ENCODE measurements at places on chromosomes 6 and 20.

- DNase-seq: no peak
These were observed 172.7 kb upstream of the NOX3 start for GRCh38 chr6:155628306-155628705.

DNA sequence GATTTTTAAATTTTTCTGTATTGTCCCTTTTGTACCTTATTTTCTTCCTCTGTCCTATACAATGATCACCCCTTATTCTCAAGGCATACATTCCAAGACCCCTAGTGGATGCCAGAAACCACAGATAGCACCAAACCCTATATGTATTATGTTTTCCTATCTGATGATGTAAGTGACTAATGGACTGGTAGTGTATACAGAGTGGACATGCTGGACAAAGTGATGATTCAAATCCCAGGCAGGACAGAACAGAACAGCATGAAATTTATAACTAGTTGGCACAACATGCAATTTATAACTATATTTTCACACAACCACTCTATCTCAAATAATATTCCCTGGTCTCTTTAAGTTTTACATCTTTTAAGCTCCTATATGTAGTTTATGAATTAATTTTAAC, 205.6 kb upstream of the FLRT3 start:
- no peak for DNase-seq

DNA sequence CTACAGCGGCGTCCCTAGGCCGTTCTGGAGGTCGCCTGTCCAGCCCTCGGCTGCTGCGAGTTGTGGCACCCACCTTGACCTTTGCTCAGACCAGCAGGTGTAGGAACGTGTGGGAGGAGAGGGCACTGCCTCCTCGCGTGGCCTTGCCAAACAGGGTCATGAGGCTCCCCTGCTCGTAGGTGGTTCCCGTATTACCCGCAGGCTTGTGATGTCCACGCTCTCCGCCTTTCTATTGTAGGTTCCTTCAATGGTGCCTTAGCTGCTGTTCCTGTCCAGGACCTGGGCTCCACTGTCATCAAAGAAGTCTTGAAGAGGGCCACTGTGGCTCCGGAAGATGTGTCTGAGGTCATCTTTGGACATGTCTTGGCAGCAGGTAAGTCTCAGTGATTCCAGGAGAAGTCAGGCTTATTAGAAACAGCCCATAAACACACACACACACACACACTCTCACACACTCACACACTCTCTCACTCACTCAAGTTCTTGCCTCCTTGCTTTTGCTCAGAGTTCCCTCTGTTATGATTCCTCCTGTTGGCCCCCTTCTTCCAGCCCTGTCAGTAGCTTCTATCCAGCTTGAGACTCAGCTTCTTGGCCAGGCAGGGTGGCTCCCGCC, 942 bp downstream of the ACAT2 start:
- peak; percentile 60 for DNase-seq

GRCh38 chr20:13276945-13277541, 56.0 kb downstream of the ISM1 start:
- no peak for DNase-seq

DNA sequence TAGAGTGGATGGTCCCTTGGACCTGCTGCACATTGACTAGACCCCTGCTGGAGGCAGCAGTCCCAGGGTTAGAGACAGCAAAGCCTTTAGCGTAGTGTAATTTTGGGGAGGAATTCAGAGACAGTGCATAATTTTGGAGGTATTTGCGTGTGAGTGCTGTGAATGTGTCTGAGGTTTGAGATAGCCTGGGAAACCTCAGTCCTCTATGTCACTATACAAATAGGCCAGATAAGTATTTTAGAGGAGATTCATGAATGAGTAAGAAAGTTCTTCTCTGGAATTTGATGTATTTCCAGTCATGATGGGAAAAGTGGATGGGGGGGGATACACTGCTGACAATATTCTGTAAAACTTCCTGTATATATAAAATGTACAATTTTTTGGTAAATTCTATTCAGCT, 25.8 kb upstream of the MTRF1L start:
- no peak for DNase-seq

DNA sequence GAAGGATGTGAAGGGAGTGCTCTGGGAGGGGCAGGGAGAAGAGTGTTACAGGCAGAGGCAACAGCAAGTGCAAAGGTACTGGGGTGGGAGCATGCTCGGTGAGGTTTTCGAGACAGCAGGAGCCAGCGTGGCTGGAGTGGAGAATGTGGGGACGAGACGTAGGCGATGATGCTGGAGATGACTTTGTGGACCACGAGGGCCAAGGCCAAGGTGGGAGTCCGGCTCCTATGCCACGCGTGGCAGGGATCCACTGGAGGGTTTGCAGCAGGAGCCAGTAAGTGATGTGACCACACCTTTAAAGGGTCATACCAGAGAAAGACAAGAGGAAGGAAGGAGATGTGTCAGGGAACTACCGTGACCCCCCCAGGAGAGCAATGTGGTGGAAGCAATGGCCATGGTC, 7.3 kb downstream of the PTGIS start:
- no peak for DNase-seq

DNA sequence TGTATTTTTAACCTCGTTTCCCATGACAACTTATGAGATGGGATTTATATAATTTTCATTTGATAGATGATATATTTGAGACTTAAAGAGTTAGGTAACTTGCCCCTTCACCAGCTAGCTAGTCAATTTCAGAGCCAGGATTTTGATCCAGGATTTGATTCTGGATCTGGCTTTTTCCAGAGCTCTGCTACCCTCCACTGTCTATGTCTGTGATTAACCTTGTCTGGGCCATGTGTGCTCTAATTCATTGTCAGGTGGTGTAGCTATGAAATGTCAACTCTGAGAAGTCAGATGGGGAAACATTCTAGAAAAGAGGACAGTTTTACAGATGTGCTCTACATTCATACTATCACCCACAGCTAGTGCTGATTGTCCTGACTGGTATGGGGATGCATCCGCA, 42.5 kb upstream of the MLIP start:
- DNase-seq: no peak

DNA sequence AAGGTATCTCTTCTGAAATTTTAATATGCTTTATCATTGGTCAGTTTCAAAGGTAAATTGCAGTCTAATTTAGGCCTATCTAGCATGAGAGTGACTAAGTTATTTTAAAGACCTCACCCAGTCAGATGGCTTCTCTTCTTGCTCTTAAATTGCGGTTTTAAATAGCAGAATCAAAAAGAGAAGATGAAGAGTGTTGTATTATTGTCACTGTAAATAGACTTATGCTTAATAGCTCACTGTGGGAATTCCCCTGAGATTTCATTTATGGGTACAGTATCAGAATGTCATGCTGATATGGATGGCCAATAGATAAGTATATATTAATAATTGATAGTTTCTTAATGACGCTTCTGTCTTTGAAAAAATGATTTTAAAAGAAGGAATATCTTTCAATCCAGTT, 35.7 kb downstream of the AIG1 start:
- DNase-seq: peak; percentile 2

GRCh38 chr6:54419885-54420284, 111.6 kb downstream of the TINAG start:
- DNase-seq: no peak

GRCh38 chr6:32617751-32618150, 19.5 kb upstream of the HLA-DQA1 start:
- no peak for DNase-seq

- no peak for DNase-seq
These were observed 862.7 kb upstream of the MAP3K7 start for GRCh38 chr6:91449539-91449938.

- no peak for DNase-seq
These were observed 2.4 kb downstream of the LTB start for GRCh38 chr6:31579546-31580437.

GRCh38 chr6:53026526-53026925, 31.4 kb upstream of the GSTA4 start:
- no peak for DNase-seq

GRCh38 chr6:36504982-36505381, 42.3 kb downstream of the STK38 start:
- no peak for DNase-seq

- DNase-seq: no peak
These were observed 41.7 kb downstream of the AKIRIN2 start for GRCh38 chr6:87660226-87660911.

DNA sequence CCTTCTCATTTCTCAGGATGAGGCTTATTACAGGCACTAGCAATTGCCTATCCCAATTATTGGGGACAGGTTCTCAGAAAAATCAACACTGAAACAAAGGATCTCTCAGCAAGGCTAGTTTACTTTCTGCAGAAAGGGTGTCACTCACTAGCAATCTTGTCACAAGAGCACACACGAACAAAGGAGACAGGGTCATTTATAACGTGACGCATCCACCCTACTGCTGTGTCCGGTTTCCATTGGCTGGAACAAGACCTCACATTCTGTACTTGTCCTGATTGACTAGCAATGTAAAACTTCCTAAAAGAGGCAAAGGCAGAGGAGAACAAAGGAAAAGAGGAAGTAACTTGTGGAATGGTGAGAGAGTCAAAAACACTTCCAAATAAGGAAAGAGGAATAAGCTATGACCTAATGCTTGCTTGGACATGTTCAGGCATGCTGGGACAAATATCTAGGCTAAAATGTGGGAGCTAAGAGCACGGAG, 160.2 kb upstream of the STXBP5 start:
- no peak for DNase-seq

GRCh38 chr20:64003960-64004725, 23.2 kb downstream of the PRPF6 start:
- no peak for DNase-seq

GRCh38 chr6:75283907-75284631, 523 bp downstream of the TMEM30A start:
- DNase-seq: peak; percentile 26

GRCh38 chr6:113564371-113565171, 292.6 kb upstream of the MARCKS start:
- DNase-seq: no peak

DNA sequence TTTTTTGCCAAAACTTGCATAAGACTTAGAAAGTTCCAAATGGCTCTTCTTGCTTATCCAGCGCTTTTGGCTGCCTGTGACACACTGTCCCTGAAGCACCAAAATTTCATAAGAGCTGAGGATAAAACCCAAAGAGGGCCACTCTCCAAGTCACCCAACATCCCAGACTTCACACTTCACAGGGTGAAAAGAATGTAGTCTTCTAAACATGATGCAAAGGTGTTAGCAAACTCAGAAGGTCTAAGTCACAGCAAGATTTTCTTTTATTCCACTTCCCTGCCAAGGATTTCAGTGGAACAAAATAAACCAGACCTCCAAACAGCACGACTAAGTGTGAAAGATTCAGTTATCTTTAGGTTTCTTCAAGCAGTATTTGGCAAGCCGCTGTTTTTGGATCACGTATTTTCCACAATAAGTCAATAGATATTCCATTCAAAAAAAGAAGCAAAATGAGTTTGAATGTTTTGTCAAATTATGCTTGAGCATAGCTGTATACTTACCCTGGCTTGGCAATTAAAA, 44.6 kb upstream of the CD93 start:
- no peak for DNase-seq

GRCh38 chr6:147930745-147931144, 411.9 kb upstream of the SASH1 start:
- no peak for DNase-seq

DNA sequence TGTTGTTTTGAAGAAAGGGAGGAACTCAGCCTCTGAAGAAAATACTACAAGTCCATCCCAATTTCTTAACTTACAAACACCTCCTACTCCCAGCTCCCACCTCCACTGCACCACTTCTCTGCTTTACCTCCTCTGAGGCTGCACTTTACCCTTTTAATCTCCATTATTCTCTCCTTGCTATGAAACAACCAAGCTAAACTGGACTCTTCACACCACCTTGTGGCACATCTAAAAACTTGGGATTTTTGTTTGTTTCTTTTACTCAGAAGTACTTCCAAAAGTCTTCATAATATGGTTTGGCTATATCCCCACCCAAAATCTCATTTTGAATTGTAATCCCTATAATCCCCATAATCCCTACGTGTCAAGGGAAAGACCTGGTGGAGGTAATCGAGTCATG, 142.2 kb downstream of the MOXD1 start:
- DNase-seq: no peak

GRCh38 chr6:65229825-65230224, 477.2 kb downstream of the EYS start:
- no peak for DNase-seq

GRCh38 chr20:37463726-37464494, 57.1 kb upstream of the NNAT start:
- DNase-seq: no peak

DNA sequence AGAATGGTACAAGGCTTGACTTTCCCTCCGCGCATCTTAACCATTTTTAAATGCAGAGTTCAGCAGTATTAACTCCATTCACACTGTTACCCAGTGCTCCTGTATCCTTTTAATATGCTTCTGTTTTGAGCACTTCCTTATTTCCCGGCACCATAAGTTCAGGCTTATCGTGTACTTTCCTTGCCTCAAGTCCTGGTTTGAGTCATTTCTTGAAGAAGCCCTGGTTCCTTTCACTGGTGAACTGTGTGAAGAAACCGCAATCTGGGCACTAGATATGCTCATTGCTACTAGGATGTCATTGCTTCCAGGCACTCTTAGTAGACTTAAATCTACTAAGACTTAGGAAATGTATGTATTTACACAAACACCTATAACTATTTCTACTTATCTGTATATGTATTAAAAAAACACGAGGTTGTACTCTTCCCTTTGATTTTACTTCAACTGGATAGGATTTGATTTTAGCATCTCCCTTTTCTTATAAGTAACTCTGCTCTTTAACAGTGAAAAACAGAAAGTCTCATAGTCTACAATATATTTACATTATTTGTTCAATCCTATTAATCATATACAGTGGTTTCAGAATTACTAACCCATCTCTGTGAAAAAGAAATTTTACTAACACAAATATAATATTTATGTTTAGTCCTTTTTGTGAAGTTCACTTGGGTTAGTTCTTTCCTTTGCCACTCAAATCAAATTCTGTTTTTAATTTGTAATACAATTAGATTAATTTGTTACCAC, 135.5 kb downstream of the CDKAL1 start:
- no peak for DNase-seq

GRCh38 chr6:24125980-24126379, at the start of gene NRSN1:
Gene NRSN1 (plus strand): TSS chr6:24126215. CDS start chr6:24134328, 8,113 bp downstream.
- no peak for DNase-seq

- no peak for DNase-seq
These were observed 23.8 kb upstream of the SMOC2 start for GRCh38 chr6:168417191-168417590.

DNA sequence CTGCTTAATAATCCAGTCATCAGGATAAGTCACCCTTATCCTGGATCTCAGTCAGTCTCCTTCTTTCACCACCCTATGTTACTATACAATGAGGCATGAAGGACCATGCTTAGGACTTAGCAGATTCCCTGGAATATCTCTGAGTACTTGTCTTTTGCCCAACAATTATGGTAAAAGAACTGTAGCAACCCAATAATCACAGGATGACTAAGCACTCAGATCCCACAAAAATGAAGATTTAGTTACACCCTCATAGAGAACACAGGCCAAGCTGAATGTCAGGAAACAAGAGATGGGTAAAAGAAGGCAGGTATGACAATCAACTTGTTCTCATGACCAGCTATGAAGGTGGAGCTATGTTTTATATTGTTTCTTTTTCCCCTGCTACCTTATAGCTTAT, 91.4 kb downstream of the EDN1 start:
- DNase-seq: no peak

- DNase-seq: no peak
These were observed 817.5 kb upstream of the SLC35B3 start for GRCh38 chr6:9252799-9253198.

- no peak for DNase-seq
These were observed 850.2 kb upstream of the FLRT3 start for GRCh38 chr20:15187612-15188011.

Measured in CD4-positive, alpha-beta T cell treated with Interleukin-12 subunit alpha and Interleukin-12 subunit beta, for 1 hour (primary cell).